ENCODE measurements at places on chromosomes 7 and 10.

- no peak for DNase-seq
These were observed 61.2 kb downstream of the OAT start for GRCh38 chr10:124357561-124357885.

- no peak for DNase-seq
These were observed 15.5 kb downstream of the AOAH start for GRCh38 chr7:36708767-36709166.

DNA sequence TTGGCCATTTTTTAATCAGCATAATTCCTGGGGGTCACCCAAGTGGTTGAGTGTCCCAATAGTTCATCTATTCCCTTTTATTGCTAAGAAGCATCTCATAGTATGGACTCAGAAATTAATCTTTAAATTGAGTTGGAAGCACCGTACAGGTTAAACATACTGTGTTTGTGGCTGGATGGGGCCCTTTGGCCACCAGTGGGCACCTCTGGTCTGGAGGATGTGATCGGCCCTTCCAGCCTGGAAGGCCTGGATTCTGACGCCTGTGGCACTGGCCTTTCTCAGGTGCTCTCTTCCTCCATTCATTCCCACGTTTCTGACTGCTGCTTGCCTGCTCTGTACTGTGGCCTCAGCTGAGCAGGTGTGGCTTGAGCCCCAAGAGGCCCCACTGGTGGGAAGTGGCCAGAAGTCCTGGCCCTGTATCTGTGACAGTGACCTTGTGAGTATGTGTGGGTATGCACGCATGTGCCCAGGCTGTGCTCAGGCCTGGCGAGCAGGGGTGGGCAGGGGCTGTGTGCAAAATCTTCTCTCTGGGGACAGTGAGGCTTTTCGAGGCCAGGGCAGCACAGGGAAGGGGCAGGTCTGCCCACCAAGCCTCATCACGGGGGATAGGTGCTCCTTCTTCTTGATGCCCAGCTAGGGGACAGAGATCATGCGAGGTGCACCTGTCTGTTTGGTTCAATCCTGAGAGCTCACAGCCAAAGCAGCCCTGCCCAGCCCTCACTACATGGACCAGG lies 30.1 kb downstream of the LDB3 start:
- DNase-seq = no peak

DNA sequence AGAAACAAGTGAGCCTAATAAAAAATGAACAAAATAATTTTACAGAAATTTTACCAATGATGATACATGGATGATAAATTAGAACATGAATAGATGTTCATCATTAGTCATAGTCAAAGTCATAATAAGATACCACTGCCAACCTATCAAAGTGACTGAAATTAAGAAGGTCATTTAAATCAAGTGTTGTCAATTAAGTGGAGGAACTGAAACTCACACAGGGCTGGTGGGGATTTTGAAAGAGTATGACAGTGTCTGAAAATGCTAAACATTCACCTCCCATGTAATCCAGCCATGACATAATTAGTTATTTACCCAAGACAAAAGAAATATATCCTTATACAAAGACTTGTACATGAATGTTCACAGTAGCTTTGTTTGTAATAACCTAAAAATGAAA lies 57.1 kb upstream of the DYNC1I1 start:
- no peak for DNase-seq

DNA sequence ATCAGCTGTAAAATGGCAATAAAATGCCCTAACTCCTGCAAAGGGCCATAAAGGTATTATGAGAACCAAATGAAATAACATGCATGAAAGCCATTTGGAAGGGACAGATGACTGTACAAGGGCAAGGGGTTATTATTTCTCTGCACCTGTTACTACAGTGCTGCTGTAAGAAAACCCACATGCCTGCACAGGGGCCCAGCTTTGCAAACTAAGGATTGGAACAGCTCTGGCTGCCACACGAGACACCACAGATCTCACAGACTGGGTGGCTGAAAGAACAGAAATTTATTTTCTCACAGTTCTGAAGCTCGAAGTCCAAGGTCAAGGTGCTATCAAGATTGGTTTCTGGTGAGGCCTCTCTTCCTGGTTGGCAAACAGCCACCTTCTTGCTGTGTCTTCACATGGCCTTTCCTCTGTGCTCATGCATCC lies 409.0 kb upstream of the NRP1 start:
- no peak for DNase-seq

DNA sequence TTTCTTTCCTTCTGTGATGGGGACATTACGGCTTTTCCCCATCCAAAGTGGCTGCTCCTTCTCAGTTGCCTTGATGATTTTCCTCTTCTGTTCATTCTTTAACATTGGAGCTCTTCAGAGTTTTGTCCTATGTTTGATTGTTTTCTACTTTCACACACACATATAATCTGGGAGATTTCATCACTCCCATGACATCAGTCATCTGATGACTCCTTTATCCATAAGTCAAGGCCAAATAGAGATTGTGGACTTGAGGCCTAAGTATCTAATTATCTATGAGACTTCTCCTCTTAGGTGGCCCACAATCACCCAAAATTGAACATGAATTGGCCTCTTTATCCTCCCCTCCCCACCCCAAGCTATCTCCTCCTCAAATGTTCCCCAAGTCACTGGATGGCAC lies 5.3 kb upstream of the COL1A2 start:
- DNase-seq = no peak

GRCh38 chr7:46652317-46652716 lies 731.2 kb upstream of the IGFBP3 start:
- no peak for DNase-seq

DNA sequence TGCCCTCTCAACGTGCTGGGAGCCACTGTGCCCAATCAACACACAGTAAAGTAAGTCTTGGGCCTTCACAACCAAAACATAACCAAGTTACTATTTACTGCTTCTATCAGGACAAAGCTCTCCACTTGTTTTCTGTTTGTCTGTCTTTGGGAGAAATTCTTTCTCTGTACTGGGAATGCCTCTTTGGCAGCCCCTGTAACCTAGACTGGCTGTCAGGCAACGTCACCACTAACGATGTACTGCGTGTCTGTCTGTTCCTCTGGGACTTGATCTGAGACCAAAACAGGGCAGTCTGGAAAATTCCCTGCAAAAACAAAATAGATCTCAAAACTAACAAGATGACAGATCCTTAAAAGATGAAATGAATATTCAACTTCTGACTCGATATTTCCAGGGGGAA lies 113.0 kb downstream of the SMURF1 start:
- DNase-seq = no peak

DNA sequence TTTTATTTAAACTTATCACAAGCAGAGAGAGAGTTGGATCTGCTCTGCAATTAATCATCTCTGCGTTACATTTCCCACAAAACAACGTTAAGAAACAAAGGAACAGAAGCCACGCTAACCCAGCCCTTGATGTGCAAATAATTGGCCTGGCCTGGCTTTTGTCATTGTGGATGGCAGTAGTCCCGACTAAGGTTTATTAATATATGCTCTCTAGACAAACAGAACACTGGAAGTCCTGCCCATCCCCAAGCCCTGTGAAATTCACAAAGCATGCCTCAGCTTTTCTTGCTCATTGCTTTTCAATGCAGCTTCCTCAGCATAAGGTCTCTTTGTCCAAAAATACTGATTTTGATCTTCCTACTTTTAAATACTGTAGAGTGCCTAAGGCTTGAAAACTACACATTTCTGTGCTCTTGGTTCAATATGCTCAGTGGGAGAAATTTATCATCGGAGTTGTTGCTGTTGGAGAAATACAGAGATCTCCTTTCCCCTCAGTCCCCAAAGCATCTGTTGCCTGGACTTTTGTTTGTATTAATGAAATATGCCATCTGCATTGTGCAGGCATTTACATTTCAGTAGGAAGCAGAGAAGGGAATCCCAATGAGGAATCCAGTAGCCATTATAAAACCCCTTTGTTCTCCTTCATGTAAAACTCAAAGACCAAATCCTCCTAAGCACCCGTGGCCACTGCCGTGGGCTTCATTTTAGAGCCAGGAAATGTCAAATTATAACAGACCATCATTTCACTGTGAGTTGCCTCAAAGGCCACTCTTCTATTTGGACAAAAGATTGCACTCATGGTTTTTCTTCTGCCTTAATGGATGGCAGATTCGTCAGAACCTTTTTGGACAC lies 61.1 kb downstream of the SORCS1 start:
- DNase-seq = no peak

DNA sequence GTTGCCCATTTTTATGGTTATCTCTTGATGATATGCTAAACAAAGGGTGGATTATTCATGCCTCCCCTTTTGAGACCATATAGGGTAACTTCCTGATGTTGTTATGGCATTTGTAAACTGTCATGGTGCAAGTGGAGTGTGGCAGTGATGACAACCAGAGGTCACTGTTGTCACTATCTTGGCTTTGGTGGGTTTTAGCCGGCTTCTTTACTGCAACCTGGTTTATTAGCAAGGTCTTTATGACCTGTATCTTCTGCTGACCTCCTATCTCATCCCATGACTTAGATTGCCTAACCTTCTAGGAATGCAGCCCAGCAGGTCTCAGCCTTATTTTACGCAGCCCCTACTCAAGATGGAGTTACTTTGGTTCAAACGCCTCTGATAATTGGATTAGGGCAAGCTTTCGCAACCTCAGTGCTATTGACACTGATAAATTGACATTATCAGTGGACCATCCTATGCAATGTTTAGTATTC lies 36.9 kb downstream of the BAG3 start:
- no peak for DNase-seq

DNA sequence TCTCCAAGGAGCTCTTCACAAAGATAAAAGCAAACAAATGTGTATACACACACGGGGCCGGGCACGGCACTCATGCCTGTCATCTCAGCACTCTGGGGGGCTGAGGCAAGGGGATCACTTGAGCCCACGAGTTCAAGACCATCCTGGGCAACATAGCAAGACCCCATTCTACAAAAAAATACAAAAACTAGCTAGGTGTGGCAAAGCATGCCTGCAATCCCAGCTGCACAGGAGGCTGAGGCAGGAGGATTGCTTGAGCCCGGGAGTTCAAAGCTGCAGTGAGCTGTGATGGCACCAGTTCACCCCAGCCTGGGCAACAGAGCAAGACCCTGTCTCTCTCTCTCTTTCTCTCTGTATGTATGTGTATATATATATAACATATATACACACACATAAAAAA lies 22.3 kb downstream of the TTYH3 start:
- no peak for DNase-seq

GRCh38 chr7:28773423-28774145 lies 184.5 kb downstream of the TRIL start:
- no peak for DNase-seq

- no peak for DNase-seq
These were observed 14.4 kb downstream of the SCIN start for GRCh38 chr7:12584930-12585329.

- DNase-seq = no peak
These were observed 249.8 kb upstream of the PPP2R2D start for GRCh38 chr10:131650771-131651673.

DNA sequence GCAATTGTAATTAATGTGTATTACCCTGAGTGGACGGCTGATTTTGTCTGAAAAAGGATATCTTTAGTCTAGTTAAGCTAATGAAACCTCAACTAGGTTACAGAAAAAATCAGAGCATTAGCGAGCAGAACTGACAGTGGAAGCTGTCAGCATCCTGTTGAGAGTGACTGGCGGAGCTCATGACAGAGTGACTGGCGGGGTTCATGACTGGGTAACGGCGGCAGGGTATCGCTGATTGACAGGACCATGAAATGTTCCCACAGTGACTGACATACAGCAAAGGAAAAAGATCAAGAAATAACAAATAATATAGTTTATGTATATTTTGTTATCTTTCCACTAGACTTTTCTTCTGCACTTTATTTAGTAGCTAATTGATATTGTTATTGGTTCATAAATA lies 202.5 kb upstream of the AGK start:
- DNase-seq = no peak

GRCh38 chr7:139797607-139798006 lies 19.8 kb upstream of the HIPK2 start:
- no peak for DNase-seq

DNA sequence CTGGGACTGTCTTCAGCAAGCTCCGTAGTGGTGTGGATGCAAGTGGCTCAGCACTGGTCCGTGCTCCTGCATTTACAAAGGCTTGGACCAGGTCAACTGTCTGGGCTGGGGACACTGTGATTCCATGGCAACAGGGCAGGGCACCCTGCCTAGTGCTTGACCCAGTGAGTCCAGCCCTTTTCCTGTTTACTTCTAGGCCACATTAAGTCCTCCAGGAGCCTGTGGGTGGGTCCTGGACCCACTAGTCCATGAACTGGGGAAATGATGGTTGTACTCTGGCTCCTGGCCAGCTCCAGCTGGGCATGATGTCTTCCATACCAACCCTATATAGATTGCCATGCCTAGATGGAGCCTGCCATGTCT lies 152.0 kb downstream of the RPS24 start:
- no peak for DNase-seq

DNA sequence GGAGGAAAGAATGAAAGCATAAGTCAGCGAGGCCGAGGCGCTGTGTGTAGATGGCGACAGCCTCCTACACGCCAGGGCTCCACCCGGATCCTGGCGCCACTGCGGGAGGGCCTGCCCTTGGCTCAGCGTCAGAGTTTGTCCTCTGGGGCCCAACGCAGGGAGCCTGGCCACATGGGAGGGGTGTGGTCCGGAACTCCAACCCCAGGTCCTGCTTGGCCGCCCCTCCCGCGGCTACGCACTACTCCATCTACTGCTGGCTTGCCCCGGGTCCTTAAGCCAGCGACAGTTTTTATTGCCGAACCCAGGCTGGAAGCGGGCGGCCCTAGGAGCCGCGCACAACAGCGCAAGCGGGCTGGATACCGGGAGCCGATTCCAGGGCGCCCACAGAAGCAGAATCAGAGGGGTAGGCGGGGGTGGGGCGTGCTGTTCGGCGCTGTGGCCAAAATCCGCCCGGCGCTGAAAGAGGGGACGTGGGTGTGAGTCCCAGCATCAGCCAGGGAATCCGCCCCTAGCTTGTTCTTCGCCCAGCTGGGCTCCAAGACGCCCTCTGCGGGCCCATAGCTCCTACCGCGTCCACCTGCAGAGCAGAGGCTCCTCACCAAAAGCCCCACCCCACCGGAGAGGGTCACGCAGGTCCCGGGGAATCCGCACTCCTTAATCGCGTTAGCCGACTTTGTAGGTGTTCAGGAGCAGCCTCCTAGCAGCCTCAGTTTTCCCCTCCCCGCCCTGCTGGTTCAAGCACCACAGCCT lies 4.5 kb downstream of the KAZALD1 start:
- no peak for DNase-seq

DNA sequence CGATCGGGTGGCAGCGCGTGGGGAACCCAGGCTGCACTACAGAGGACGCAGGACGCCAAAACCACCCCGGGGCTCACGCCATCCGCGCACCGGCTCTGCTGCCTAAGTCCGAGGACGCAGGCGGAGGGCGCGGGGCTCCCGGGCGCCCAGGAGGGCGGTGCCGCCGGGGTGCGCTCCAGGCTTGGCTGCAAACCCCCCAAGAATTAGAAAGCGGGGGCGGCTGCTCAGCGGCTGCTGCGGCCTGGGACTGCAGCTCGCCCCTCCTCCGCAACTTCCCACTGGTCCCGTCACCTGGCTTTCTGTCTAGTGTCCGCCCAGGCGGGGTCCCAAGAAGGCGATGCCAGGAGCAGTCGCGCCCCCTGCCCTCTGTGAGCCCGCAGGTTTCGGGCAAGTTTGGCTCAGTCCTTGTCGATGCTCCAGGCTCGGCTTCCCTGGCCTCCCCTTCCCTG lies 1.7 kb upstream of the POU6F2 start:
- DNase-seq = no peak

GRCh38 chr10:72335394-72336258 lies 19.1 kb downstream of the DNAJB12 start:
- DNase-seq = no peak

Data from activated T-helper 1 cell treated with anti-CD3 and anti-CD28 coated beads, Interleukin-2, amount 50 U/mL, for 16 hours (primary cell).